ENCODE measurements at places on chromosomes 13 and 19. TPM values are rescaled to one million over a fixed set of nuclear protein-coding genes. Genes with fewer than 3 reads are reported as not detected.

DNA sequence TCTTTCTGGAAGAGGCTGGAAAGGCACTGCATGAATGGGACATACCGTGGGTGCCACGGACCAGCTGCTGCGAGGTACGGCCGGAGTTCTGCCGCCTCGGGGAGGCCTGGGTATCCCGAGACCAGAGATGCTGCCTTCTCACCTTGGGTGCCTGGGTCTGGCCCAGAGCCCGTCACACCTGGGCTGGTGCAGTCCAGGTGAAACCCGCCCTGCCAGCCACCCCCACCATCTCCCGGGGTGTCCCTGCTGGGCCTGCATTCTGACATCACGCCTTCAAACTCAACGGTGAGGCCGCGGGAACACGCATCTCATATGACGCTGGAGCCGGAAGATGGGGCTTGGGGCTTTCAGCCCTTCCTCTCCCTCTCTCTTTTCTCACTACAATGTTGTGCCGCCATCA lies 98.0 kb downstream of the GADD45B start:
- DNase-seq, result no peak

DNA sequence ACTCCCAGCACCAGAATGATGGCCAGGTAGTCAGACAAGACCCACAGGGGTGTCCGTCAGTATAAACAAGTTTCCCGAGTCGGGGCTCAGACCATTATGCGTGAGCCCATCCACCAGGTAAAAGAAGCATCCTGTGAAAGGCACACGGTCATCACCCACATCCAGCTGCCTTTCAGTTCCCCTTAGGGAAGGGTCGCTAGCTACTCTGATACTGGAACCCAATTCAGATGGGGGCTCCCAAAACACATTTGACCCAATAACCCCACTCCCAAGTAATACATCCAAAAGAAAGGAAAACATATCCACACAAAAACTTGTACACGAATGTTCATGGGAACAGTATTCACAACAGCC lies 66.8 kb downstream of the STK24 start:
- no peak for DNase-seq

DNA sequence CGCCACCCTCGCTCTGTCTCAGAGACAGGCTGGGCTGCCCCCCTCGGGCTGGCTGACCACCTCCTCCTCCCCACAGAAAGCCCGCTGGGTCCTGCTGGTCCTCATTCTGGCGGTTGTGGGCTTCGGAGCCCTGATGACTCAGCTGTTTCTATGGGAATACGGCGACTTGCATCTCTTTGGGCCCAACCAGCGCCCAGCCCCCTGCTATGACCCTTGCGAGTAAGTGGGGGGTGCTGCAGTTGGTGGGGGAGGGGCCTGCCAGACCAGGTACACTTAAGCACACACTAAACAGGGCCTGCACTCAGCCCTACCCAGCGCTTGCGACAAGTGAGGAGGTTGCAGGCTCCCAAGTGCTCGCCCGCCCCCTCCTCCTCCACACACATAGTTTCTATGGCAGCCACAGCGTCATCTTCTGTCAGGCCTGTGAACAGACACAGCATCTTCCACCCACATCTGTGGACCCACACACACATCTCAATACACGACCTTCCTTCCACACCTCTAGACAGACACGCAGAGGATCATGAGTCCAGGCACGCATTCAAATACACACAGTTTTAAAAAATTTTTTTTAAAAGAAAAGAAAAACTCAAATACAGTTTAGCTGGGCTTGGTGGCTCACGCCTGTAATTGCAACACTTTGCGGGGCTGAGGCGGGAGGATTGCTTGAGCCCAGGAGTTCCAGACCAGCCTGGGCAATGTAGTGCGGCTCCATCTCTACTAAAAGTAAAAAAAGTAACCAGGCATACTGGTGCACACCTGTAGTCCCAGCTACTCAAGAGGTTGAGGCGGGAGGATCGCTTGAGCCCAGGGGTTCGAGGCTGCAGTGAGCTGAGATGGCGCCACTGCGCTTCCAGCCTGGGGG lies 18.4 kb downstream of the PLD3 start:
- no peak for DNase-seq

DNA sequence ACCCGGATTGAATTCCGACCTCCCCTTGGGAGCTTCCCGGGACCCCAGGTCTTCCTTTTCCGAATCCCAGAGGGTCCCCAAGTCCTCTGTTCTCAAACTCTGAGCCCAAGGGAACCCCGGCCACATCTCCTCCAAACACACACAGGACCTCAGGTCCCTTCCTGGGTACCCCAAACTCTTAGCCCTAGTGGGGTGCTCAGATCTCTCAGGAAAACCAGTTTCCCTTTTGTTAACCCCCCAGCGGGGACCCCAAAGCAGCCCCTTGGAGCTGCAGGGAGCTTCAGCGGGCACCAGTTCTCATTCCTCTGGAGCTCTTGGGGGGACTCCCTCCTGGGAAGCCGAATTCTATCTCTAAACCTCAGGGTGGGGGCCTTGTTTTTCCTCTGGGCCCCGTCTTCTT lies 774 bp downstream of the CACNG6 start:
- no peak for DNase-seq

GRCh38 chr13:36135876-36136275 lies 4.7 kb upstream of the DCLK1 start:
- DNase-seq, result no peak

DNA sequence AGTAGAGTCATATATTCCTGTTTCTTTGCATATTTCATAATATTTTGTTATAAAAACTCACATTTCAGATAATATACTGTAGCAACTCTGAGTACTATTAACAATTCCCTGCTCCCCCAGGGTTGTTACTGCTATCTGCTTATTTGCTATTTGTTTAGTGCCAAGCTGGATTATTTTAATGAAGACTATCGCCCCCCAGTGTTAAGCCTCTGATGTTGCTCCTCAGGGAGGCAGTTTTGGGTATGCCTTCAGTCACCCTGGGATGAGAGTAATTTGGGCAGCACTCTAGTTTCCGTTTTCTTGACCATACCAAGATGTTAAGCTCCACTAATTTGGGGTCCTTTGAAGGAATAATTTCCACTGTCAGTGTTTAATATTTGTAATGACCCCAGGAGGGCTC lies 46.0 kb downstream of the MICU2 start:
- no peak for DNase-seq

- DNase-seq, result no peak
These were observed 20.5 kb downstream of the ATP4B start for GRCh38 chr13:113637262-113638160.

DNA sequence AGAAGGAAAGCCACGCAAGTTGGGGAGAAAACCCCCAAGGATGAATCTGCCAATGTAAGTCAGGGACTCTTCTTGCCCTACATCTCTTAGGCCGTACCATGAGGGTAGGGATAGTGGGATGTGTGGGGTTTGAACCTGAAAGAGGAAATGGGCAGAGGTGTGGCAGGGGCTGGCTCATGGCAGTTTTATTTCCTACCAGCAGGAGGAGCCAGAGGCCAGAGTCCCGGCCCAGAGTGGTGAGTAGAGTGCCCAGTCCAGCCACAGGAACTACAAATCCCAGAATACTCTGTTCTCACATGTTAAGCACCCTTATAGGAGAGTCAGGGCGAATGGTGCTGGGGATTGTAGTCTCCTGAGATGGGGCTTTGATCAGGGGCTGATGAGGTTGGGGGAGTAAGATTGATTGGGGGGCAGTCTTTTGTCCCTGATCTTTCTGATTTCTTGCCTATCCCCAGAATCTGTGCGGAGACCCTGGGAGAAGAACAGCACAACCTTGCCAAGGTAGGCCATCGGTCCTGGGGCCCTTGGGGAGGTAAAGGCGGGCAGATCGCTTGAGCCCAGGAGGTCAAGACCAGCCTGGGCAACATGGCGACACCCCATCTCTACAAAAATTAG lies 16.5 kb downstream of the VASP start:
- DNase-seq, result peak; percentile 87

GRCh38 chr19:44816301-44816700 lies 7.4 kb downstream of the BCAM start:
- DNase-seq, result no peak

DNA sequence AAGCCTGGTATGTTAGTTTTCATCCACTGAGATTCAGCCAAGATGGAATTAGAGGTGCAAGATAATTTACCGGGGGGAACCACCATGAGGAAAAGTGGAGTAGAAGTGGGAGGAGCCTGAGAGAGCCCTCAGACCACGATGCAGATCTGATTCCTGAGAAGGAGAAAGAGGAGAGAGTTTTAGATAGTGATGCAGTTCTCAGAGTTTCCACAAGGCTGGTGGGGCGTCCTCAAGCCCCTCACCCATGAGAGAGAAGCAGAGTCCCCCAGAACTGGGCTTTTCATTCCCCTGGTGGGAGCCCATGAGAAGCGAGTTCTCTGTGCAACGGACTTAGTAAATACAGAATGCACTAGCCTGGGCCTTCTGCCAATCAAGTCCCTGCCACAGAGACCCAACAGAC lies 18.1 kb downstream of the CEACAM5 start:
- no peak for DNase-seq

DNA sequence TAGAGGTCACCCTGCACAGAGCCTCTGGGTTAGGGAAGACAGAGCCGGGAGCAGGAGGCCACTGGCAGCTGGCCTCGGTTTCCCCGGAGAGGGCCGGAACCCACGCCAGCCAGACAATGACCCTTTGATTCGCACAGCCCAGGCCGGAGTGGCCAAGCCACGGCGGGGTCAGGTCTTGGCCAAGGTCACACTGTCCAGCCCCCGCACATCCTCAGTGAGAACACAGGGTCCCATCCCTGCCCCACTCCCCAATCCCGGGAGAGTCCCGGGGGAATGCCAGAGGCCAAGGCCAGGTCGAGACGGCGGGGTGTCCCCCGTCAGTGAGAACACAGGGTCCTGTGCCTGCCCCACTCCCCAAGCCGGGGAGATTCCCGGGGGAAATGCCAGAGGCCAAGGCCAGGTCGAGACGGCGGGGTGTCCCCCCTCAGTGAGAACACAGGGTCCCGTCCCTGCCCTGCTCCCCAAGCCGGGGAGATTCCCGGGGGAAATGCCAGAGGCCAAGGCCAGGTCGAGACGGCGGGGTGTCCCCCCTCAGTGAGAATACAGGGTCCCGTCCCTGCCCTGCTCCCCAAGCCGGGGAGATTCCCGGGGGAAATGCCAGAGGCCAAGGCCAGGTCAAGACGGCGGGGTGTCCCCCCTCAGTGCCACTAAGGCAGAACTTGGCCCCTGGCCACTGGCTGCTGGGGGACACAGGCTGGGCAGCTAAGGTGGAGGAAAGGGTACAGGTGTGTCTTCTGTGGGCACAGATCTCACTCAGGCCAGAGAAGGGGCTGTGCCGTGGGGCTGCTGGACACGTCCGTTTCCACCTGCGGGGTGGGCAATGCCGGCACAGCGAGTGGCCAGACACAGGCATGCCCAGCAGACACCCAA lies 1.7 kb upstream of the FSTL3 start:
- no peak for DNase-seq

GRCh38 chr19:6116749-6117430 lies 6.6 kb upstream of the RFX2 start:
- DNase-seq, result no peak

DNA sequence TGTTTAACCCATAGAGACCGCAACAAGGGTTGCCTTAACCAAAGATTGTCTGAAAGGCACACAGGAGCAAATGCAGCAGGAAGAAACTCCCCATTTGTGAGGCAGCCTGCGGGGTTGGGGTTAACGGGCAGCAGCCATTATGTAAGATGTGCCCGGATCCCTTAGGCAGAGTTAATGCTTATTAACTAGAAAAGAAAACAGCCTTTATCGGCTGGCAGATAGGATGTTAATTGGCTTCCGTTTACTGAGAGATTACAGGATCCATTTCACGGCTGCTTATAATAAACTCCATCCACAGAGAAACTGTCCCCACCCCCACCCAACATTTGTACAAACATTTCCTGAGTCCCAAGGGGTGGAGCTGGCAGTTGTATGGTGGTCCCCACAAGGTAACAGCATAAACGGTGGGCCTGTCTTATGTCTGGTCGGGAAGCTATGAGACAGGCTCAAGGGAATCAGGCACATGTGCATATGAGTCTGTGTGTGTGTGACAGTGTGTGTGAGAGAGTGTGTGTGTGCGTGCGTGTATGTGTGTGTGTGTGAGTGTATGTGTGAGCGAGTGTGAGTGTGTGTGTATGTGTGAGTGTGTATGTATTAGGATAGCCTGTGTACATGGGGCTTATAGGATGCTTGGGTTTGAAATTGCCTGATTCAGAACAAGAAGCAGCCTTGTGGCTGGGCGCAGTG lies 10.5 kb downstream of the SLC25A42 start:
- no peak for DNase-seq

- no peak for DNase-seq
These were observed 233.0 kb upstream of the PRR20A start for GRCh38 chr13:56907766-56908165.

GRCh38 chr13:76350399-76350798 lies 535.8 kb downstream of the KCTD12 start:
- DNase-seq, result no peak

- no peak for DNase-seq
These were observed 4.7 kb upstream of the SYT3 start for GRCh38 chr19:50644315-50644915.

Gene PLK5
- 0.46 TPM for polyA plus RNA-seq

Gene FCER2
- 0.27 TPM for polyA plus RNA-seq

Gene IGFL3
- polyA plus RNA-seq, result not detected

Gene AMER2
- polyA plus RNA-seq, result 0.23 TPM

Gene TNFRSF19
- 52.6 TPM for polyA plus RNA-seq

Gene SYT5
- polyA plus RNA-seq, result 0.14 TPM

Gene CCDC8
- polyA plus RNA-seq, result 76.4 TPM

Gene GNG7
- 5.2 TPM for polyA plus RNA-seq

Gene SDHAF1
- polyA plus RNA-seq, result 19.8 TPM
